ENCODE measurements at places on chromosomes 1 and 21.

DNA sequence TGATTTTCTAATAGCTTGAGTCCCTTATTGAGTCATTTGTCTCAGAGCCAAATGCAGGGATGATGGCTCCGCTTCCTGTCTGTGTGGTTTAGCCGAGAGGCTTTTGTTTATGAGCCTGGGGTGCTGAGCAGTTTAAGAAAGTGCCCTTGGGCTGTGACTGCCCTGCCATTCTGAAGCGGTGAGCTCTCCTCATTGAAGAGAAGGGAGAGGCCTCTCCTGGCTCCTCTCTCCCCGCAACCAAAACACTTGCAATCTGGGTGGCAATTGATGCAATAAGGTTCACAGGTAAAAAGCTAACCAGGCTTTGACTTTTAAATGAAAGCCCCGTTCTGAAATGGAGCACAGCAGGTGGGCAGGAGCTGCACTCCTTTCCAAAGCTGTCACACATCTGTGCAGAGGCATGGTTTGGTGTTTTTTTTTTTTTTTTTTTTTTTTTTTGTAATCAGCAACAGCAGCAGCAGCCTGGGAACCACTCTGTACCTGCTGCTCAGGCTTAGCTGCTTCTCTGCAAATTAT lies 403.7 kb downstream of the SIPA1L2 start:
- DNase-seq, result no peak

GRCh38 chr1:211606332-211606913 lies 27.5 kb upstream of the SLC30A1 start:
- DNase-seq, result no peak

GRCh38 chr1:14975119-14975518 lies 178.4 kb upstream of the TMEM51 start:
- DNase-seq, result no peak

- DNase-seq, result no peak
Observed at GRCh38 chr1:53206735-53207379, 10.2 kb downstream of the CPT2 start.

- DNase-seq, result no peak
Observed at GRCh38 chr1:112083487-112083886, 94.0 kb upstream of the KCND3 start.

- DNase-seq, result no peak
Observed at GRCh38 chr1:27774654-27775053, 1.6 kb downstream of the STX12 start.

GRCh38 chr21:25188677-25189079 lies 418.6 kb downstream of the MRPL39 start:
- DNase-seq, result no peak

GRCh38 chr1:56797065-56797685 lies 22.0 kb downstream of the FYB2 start:
- DNase-seq, result no peak

GRCh38 chr1:98653123-98653522 lies 8.4 kb upstream of the SNX7 start:
- no peak for DNase-seq

- no peak for DNase-seq
Observed at GRCh38 chr1:94143809-94144176, 22.8 kb upstream of the ABCA4 start.

DNA sequence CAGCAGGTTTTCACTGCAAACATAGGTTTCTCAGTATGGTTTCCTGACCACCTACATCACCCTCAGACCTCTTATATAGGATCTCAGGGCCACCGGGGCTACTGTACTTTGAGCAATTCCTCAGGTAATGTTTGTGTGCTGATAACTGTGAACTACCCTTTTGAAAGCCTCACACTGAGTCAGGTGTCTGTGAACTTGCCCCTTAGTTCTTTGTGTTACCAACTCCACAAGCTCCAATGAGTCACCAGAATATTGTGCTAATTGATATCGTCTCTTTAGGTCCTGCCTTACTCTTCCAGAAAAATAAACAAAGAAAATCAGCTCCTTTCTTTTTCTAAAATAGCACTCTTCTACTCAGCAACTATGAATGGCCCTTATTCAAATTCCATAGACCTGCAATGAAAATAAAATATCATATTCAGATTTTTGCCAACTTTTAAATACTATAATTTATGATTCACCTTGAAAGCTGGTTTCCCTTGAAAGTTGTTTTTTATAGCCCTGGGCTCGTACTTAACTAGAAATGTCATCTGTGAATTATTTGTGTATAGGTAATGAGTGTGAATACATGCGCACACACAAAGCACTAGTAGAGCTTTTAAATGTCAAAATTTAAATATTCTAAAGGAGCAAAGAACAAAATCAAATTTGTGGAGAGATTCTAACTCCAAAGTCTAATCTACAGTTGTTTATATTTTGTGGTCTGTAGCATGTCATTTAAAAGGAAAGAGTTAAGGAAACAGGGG lies 88.1 kb upstream of the WARS2 start:
- DNase-seq, result no peak

DNA sequence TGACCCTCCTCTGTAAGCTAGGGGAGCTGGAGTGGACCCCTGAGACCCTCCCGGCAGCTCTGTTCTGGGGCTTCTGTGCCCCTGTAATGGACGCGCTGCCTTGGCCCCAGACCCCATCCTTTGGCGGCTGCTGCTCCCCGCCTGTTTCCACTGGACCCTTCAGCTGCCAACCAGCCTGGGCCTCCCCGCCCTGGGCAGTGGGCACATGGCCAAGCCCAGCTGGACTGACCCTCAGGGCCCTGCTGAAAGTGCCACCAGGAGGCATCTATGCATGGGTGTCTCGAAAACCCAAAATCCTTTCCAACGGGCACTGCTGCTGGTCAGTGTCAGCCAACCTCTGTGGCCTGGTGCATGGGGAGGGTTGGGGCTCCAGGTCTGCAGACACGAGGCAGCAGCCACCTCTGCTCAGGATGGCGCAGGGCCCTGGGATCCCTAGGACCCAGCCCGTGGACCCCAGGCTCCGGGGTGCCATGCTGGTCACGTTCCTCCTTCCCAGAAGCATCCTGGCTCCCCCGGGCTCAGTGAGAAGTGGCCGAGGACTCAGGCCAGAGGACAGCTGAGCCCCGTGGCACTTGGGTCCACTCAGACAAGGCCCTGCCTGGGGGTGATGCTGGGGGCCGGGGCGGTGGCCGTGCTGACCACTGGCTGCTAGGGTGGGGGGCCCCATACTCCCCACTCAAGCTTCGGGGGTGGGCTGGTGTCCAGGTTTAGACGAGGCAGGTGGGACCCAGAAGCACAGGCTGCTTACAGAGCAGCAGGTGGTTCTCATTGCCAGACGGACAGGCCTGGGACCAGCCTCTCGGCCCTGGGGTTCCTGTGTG lies 46.9 kb downstream of the SLX9 start:
- DNase-seq, result no peak

- no peak for DNase-seq
Observed at GRCh38 chr1:20726118-20726911, 6.2 kb downstream of the SH2D5 start.

GRCh38 chr1:7975212-7975865 lies 13.8 kb downstream of the PARK7 start:
- DNase-seq, result no peak

DNA sequence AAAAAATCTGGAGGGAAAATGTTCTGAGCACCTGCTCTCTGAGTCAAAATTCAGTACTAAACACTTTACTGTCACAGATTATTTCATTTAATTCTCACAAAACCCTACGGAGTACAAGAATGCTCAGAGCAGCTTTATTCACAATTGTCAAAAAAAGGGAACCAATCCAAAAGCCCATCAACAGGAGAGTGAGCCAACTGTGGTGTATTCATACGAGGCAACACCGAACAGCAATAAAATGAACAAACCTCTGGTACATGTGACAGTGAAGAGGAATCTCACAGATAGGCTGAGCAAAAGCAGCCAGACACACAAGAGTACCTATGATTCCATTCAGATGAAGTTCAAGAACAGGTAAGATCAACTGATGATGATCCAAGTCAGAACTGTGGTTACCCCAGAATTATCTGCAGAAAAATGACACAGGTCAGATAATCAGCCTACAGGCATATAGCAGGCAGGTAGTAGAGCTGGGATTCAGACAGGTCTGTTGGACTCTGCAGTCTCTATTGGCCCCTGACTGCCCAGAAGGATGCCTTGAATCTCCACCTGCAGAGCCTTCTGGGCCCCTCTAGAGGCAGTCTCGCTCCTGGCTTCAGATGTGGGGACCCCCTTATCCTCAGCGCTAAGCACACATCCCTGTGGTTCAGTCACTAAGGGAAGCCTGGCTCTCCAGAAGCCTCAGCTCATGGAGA lies 19.2 kb downstream of the SLC9A1 start:
- no peak for DNase-seq

- DNase-seq, result no peak
Observed at GRCh38 chr21:28357743-28358142, 634.9 kb downstream of the LTN1 start.

DNA sequence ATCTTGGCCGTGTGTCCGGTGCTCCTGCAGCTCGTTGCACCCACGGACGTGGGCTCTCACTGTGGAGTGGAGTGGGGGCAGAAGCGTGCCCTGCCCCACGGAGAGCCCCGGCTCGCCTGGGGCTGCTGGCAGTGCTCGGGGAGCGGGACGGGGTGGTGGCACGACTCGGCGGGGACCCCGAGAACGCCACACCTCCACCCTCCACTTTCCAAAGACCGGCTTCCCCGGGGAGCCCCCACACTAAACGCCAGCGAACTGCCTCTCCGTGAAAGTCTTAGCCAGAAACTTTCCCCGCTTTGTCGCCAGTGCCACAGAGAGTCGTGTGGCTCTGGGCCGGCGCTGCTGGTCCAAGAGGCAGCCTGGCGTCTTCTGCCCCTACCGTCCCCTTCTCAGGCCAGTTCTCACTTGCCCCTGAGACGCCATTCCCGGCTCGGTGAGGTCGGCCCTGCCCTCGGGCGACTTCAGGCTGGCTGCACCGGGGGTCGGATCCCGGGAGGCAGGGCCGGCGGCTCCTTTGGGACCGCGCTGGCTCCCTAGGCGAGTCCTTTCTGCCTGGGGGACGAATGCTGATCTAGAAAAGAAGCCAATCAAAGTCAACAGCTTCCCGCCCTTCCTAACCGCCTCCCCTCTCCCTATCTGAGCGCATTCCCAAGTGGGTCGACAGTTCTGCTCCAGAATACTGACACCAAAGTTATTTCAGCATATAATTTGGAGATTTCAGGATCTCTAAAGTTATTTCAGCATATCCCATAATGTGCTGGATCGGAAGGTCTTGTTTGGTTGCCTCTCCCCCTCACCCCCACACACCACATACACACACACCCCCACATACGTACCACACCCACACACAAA lies 2.6 kb upstream of the SAMD13 start:
- DNase-seq, result no peak

DNA sequence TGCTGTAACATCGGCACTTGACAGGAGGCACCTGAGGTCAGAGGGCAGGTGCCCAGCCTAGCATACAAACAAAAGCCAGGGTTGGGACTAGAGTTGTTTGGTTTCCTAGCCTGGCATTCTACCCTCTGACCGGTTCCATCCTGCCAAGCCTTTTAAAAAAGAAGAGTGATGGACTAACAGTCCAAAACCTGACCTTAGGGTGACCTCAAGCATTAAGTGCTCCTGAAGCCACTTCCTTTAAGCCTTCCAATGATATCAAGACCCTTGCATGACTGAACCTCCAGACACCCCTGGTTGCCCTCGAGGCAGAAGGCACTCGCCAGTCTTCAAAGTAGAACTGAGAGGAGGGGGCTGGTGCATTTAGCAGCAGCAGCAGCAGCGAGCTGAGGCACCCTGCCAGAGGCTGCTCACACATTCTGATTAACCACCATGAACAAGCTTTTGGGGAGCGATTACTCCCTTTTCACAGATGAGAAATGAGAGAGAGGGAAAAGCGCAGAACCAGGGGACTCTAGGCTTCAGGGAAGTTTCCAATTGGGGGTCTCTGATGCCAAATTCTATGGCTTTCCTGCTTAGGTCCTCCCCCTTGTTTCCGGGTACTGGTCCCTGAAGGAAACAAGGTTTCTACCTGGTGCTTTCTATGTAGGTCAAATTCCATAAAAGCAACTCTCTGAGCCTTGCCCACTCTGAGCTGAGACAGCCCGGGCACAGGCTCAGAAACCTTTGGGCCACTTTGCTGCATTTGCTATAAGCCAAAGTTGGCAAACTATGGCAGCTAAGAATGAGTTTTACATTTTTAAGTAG lies 9.2 kb downstream of the SLC2A1 start:
- DNase-seq, result no peak

DNA sequence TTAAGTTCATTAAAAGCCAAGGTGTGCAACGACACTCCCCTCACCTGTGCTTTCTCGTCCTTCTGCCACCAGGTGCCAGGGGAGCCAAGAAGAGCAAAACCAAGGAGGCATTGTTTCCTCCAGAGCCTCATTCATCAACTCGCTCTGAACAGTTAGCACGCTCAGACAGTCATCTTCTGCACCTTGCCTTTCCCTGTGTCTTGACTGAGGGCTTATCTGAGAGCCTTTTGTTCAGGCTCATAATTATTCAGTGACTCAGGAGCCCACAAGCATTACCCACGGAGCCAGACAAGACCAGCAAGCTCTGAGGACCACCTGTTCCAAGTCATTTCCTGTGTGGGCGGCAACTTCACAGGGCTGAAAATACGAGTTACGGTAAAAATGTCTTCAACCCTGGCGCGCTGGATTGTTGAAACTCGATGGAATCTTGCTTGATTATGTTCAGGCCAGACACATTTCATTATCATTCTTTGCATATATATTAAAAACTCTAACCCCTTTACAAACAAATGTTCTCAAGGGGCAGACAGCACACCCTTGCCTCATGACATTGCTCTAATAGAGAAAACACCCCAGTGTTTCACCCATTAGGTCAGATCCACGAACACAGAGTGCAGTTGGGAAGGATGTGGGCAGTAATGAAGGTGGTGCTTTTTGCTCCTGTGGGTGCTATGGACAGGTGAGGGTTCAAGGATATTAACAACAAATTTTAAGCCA lies 89.7 kb upstream of the RUNX1 start:
- DNase-seq, result no peak

DNA sequence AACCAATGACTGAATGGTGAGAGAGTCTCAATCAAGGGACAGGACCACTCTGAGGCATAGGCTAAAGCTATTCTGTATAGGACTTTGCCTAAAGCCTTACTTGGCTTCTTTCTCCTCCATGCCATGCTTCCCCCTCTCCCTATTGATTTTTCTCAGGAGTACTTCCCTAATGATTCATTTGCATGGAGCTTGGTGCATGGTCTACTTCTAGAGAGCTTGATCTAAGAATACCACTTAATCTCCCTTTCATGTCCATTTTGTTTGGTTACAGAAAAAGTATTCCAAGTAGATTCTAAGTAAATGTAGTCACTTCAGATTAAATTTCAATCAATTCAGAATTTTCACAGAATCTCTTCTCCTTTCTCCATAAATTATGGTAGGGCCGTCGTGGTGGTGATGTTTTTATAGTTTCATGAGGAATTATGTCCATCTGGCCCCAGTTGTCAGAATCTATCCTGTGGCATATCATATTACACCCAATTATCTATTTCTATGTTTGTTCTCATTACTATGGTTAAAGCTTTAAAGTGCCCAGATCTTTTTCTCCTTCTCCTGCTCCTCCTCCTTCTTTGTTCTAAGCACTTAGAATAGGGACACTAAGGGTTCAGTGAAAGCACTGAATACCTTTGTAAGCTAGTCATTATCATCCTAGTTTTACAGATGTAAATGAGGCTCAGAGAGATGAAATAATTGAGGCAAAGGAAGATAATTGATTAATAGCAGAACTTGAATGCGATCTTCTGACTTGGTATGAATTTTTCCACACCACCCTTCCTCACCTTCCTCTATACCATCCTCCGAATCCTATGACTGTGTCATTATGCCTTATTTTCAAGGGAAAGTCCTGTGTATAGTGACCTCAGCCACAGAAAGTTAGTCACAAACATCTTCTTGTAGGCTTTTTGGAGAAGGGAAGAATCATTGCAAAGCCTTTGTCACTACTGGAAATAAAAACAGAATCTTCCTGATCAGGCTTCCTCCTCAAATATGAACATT lies 85.6 kb upstream of the ZRANB2 start:
- no peak for DNase-seq

All from cortex of kidney (tissue), 1 donor.